ENCODE measurements at places on chromosomes 12 and 14. TPM values are rescaled to one million over a fixed set of nuclear protein-coding genes. Genes with fewer than 3 reads are reported as not detected.

DNA sequence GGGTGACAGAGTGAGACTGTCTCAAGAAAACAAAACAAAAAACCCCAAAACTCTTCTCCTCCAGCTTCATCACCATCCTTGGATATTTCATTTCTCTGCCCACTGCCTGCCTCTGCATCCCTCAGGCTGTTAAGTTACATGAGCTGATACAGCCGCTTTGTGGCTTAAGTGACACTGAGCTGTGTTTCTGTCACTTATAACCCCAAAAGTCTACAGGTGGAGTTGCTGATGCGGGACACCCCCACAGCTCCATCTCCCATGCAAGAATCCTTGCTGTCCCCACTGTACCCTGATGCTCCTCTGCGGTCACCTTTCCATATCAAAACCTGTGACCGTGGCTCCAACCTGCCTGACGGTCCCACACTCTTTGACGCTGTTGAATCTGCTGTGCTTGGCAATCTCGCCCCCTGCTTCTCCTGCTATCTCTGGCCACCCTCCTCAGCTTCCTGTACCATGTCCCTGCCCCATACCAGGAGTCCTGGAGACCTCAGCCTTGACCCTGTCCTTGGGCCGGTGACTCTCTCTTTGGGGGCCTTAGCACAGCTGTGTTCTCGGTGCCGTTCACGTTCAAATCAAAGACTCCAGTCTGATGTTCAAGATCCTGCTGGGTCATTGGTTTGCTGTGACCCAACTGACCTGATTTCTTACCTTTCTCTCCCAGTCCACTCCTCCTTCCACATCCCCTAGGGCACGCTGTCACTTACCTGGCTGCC, 20.3 kb downstream of the HVCN1 start:
- DNase-seq = no peak

- no peak for DNase-seq
Measured at GRCh38 chr12:52200086-52200780, 8.4 kb upstream of the KRT80 start.

GRCh38 chr12:80794551-80794950, 77.8 kb downstream of the MYF5 start:
- DNase-seq = no peak

GRCh38 chr14:70838076-70838475, 28.8 kb upstream of the MAP3K9 start:
- DNase-seq = no peak

- peak; percentile 26 for DNase-seq
Measured at GRCh38 chr12:117968826-117969659, at the start of gene KSR2. Gene KSR2, minus strand, starts transcription at chr12:117968990. Its CDS starts 735 bp downstream, at chr12:117968255.

DNA sequence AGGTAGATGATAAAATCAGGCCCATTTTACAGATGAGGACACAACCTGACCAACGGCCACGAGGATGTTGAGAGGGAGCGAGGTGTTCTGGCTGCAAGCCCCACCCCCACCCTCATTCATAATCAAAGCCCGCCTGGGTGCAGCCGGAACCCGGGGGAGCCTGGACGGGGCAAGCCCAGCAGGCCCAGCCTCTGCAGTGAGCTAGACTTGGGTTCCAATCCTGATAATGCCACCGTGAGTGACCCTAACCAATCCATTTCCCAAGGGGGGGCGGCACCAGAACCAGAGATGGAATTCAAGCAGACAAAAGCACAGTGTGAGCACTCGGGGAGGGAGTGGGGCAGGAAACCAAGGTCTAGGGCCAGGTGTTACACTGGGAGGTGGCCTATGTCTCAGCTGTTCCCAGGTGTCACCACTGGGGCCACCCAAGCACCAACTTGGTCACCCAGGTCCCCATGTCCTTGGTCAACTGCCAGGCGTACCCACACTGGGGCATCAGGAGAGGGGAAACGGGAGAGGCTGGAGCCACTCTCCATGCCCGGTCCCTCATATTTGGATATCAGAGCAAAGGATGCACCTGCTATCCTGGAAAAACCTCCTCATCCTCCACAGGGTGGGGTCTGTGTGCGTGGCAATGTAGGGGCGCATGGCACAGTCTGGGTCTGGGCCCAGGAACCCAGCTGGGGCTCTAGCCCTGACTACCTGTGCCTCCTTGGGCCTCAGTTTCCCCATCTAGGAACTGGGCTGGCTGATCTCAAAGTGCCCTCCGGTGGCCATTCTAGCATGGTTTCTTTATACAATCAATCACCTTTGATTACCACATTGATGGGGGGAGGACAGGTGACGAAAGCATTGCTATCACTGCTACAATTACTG, 58.4 kb downstream of the FAM222A start:
- DNase-seq = no peak

FGF6 gene
- not detected for total RNA-seq

IKBIP gene
- total RNA-seq = 44.4 TPM

VWF gene
- 3,052 TPM for total RNA-seq

Data from dermis blood vessel endothelial cell (primary cell).